ENCODE measurements at places on chromosomes 16 and 17.

DNA sequence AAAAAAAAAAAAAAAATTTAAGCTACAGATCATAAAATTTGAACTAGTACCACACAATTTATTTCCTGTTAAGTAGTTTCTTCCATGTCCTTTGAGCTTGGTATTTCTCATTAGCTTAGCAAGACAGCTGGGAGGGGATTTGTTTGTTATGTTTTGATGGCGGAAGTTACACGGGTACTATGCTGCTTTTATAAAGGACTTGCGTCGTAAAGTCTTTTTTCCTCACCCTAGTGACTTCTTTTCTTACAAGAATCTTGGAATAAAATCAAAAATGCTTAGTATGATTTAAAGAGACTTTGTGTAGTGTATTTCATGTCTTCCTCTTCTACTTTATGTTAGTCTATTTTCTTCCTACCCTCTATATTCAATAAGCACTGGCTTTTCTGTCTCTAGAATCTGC lies 89.1 kb downstream of the NLK start:
- DNase-seq: no peak

DNA sequence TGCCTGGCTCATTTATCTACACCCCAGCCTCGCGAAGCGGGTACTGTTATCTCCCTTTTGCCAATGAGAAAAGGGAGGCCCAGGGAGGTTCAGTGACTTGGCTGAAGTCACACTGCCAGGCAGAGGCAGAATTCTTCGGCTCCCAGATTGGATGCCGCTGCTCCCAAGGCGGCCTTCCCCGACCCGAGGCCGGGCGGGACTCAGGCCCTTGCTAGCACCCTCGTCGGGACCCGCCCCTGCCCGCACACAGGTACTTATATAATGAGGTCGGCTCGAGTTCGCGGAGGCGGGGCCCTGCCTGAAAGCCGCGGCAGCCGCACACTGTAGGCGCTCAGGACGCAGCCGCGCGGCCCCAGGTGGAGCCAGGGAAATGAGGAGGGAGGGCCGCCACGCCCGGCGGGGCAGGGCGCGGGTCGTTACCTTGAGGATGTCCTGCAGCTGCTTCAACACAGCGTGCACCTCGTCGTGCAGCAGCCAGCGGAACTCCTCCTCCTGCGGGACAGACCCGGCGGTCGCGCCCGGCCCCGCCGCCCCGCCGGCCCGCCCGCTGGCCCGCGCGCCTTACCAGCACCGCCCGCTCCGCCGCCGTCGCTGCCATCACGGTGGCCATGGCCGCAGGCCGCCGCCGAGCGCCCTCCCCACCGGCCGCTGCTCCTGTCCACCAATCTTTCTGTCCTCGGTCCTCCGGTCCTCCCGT lies at the start of gene ROGDI:
TSS of gene ROGDI (minus strand) at position 672 of the 697 bp plus-strand sequence. CDS start at position 610, 62 bp downstream.
- peak; percentile 90 for DNase-seq

GRCh38 chr16:11076259-11077018 lies 132.1 kb downstream of the CLEC16A start:
- peak; percentile 31 for DNase-seq

DNA sequence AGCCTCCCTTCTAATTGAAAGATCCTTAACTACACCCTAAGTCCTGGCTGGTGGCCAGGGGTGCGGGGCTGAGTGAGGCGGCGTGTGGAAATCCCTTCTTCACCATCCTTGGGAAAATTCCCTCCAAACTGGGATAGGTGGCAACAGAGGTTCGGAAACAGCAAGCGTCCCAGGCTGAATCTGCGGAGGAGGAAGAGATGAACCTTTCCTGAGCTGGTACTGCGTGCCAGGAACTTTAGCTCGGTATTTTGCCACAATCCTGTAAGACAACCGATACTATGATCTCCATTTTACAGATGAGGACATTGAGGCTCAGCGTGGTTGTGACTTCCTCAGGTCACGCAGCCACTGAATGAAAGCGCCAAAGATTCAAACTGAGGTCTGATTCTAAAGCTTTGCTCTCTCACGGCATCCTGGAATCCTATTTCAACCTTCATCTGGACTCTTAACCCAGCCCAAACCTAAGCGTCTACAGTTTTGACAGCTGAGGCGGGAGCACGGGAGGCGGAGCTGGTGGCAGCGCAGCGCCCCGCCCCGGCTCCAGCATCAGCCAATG lies 583 bp upstream of the CYLD start:
- DNase-seq: no peak

- DNase-seq: no peak
These were observed 329.4 kb upstream of the CCL2 start for GRCh38 chr17:33925649-33926048.

- no peak for DNase-seq
These were observed 1.0 kb downstream of the CPPED1 start for GRCh38 chr16:12802661-12803060.

DNA sequence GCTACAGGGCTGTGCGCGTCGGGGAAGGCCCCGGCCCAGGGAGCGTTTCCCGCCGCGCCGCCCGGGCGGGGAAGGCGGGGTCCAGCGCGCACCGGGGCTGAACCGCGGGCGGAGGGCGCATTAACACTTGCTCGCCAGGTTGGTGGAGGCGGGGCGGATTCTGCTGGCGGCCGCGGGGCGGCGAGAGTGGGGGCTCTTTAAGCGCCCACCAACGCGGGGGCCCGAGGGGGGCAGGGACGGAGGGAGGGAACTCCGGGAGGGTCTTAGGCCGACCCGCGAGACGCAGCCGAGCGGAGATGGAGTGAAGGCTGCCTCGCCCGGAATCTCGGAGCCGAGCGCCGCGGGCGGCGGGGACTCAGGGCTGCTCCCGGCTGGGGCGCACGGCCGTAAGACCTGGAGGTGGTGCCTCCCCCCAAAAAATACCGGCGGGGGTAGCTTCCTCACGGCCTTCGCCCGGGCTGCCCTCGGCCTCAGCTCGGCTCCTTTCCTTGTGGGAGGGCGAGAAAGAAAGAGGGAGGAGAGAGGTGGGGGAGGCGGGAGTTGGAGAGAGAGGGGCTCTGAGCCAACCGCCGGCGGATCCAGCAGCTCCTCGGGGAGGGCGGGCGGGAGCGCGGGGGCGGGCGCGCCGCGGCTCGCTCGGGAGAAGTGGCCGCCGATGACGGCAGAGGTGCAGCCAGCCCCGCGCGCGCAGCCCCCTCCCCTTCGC lies 415 bp upstream of the FOXF1 start:
- no peak for DNase-seq

DNA sequence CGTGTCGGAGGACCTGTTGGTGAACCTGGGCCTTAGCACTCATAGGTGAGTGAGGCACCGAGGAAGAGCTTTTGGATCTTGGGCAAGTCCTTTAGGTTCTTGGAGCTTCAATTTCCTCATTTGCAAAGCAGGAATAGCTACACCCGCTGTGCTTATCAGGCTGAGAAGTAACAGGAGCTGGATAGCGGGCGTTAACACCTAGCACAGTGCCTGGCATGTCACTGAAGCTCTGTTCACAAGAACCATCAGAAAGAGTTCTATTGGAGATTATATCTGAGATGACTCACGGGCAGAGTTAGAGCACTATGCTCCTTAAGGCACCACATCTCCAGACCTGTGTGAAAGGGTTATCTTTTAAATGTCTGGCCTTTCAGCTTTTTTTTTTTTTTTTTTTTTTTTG lies 12.8 kb downstream of the MEOX1 start:
- DNase-seq: no peak

GRCh38 chr16:84444476-84444875 lies 60.0 kb downstream of the MEAK7 start:
- no peak for DNase-seq

DNA sequence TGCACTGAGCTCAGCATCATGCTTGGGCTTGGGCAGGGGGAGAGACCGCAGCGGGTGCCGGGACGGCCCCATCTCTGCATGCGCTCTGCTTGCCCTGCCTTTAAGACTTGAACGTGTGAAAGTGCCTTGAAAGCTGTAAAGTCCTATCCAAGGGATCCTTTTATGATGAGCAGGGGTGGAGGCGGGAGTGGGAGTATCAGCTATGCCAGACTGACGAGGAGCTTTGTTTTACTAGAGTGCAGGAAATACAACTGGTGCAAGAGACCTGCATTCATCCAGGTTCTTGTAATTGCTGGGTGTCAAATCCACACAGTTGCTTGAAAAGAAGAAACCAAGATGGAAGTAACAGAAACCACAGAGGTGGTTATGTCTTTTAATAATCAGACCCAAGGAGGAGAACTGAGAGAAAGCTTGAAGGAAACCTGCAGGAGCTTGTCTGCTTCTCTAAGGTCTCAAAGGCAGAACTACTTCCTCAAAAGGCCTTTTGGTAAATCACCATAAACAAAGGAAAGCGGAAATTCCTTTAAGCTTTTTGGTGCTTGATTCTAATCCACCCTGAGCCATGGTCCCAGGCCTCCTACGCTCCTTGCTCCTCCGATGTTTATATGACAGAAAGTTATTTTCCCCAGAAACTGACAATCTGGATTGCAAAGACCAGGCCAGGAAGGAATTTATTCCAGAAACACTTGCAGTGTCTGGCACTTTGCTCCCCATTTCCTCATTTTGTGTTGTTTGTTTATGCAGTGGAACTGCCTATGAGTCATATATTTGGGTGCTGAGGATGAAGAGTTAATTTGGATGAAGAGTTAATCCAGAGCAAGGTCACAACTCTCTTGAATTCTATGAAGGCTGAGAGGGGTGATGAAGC lies 51.3 kb upstream of the FBXO47 start:
- peak; percentile 32 for DNase-seq

- DNase-seq: no peak
These were observed 145.5 kb downstream of the MSI2 start for GRCh38 chr17:57401556-57402488.

GRCh38 chr17:12644623-12645022 lies 21.1 kb upstream of the MYOCD start:
- no peak for DNase-seq

DNA sequence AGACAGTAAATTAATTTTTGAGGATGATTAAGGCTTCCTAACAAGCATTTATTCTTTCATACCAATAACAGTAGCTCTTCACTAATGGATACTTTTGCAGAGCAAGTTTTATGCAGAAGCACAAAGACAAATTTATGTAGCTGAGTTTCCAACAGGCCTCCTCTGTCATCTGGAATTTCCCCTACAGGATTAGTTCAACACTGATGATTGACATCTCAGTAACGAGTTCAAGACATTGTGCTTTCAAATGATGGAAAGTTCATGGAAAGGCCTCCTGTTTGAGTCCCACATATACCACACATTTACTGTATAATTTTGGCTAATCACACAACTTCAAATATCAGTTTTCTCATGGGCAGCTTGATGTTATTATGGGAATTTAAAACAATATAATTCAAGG lies 40.6 kb downstream of the ABCA10 start:
- DNase-seq: no peak
